CD8-positive, alpha-beta memory T cell (primary cell): ENCODE measurements at places on chromosomes 1 and 21. TPM values are rescaled to one million over a fixed set of nuclear protein-coding genes. Genes with fewer than 3 reads are reported as not detected.

DNA sequence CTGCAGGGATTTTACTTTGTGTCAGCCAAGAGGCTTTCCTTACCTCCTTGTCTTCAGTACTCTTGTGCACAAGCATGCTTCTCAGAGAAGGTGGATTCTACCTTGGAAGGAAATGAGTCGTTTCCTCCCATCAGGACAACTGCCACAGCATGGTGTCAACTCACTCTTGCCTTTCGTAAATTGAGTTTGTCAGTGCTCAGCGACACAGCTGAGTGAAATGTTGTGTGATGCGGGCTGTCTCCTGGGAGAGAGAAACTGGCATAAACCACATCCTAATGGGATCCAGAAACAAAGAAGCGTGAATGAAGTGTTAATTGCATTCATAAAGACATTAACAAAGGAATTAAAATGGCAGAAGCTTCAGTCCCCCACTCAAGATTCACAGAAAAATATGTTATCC, 51.5 kb upstream of the SLC22A15 start:
- DNase-seq, result no peak
- H3K4me1 ChIP-seq, result no peaks in the 10 kb centered on the region
- no peak overlapping the region for H3K4me3 ChIP-seq
- no peak overlapping the region for H3K27ac ChIP-seq

- no peak for DNase-seq
- H3K27ac ChIP-seq, result no peak overlapping the region
- H3K27me3 ChIP-seq, result no peaks in the 10 kb centered on the region
- no peak overlapping the region for H3K4me3 ChIP-seq
- H3K36me3 ChIP-seq, result no peaks in the 10 kb centered on the region
- no peaks in the 10 kb centered on the region for H3K4me1 ChIP-seq
These were observed 189.0 kb downstream of the PLPP3 start for GRCh38 chr1:56390232-56390867.

ALPL gene
- total RNA-seq, result not detected

FMO2 gene
- total RNA-seq, result not detected

DNA sequence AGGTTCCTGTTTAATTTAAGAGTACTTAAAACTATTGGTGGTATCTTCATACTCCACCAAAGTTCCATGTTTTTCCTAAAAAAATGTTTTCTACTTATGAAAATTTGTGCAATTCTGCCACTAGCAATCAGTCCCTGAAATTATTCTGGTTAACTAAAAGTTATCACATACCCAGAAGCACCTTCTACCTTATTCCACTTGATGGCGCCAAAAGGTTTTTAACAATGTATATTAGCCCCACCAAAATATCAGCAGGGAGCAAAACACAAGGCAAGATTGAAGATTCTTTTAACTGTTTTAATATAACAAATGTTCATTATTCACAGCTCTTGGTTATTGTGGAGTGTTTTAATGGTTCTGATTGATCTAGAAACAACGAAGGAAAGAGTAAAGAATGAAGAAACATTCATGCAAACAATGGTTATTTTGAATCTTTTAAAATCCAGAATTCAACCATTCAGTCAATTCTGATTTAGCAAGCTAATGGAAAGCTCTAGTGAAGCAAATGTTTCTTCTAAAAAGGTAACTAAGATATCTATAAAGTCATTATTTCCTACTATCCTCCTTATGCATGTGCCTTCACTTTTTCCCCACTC, 67.2 kb downstream of the TTLL7 start:
- H3K4me3 ChIP-seq, result no peak overlapping the region
- no peak for DNase-seq
- H3K27me3 ChIP-seq, result no peaks in the 10 kb centered on the region
- no peaks in the 10 kb centered on the region for H3K36me3 ChIP-seq

GRCh38 chr1:226937940-226938725, 2.0 kb upstream of the COQ8A start:
- peak overlapping the region; percentile 75 for H3K4me3 ChIP-seq
- DNase-seq, result no peak
- no peaks in the 10 kb centered on the region for H3K36me3 ChIP-seq
- peaks cover 35% of the 10 kb centered on the region for H3K4me1 ChIP-seq
- peak overlapping the region; percentile 94 for H3K27ac ChIP-seq

- peak overlapping the region; percentile 65 for H3K27ac ChIP-seq
- DNase-seq, result no peak
- peaks cover 40% of the 10 kb centered on the region for H3K4me1 ChIP-seq
- H3K4me3 ChIP-seq, result peak overlapping the region; percentile 86
- H3K36me3 ChIP-seq, result peaks cover 10% of the 10 kb centered on the region
- H3K27me3 ChIP-seq, result no peaks in the 10 kb centered on the region
These were observed 345 bp downstream of the SLX9 start for GRCh38 chr21:44940116-44940631.
